CD4-positive, alpha-beta T cell (primary cell): ENCODE measurements at places on chromosomes 12 and 14.

DNA sequence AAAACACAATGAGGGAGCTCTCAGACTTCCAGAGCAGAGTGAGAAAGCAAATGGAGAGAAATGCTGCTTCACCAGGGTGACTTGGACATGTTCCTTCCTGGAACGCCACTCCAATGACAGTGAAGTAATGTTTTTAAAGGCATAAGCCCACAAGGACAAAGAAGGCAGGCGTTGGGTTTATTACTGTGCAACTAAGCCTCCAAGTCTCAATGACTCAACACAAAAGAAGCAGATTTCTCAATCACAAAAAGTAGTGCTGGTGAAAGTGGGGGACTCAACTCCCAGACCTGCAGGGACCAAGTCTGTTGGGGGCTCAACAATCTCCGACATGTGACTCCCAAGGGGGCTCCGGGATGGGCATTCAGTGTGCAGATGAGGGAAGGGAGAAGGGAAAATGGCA is 505.2 kb downstream of the BCL11B start:
- no peak for DNase-seq

DNA sequence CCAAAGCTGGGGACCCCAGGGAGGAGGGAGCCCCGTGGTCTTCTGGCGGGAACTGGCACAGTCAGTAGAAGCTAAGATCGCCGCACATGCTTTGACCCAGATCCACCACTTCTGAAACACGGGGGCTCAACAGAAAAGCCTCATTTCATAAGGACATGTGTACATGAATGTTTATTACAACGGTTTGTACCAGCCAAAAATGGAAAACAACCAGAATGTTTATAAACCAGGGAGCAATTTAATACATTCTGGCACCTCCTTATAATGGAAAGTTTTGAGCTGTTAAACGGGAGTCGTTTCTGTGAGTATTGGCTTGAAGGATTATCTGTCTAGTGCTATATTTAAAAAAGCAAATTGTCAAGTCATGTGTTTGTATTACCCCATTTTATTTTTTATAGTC is 7.3 kb upstream of the TMEM179 start:
- DNase-seq, result no peak

DNA sequence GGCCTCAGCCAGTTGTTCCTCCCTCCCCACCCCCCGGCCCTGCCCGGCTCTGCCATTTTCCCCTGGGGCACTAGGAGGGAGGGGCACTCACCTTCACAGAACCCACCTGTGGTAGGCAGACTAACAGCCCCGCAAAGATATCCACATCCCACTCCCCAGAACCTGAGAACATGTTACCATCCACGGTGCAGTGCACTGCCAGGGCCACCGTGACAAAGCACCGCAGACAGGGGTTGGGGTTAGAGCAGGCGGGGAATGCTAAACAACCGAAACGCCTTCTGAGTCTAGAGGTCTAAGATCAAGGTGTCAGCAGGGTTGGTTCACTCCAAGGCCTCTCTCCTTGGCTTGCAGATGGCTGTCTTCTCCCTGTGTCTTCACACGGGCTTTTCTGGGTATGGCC is 57.4 kb upstream of the NCOR2 start:
- no peak for DNase-seq

- DNase-seq, result no peak
Measured at GRCh38 chr12:44246482-44247105, 410.7 kb downstream of the TMEM117 start.

DNA sequence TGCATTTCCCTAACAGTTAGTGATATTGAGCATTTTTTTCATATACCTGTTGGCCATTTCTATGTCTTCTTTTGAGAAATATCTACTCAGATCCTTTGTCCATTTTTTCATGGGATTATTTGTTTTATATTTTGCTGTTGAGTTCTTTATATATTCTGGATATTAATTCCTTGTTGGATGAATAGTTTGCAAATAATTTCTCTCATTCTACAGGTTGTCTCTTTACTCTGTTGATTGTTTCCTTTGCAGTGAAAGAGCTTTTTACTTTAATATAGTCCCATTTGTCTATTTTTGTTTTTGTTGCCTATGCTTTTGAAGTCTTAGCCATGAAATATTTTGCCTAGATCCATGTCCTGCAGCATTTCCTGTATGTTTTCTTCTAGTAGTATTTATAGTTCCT is 11.5 kb upstream of the SLC4A8 start:
- DNase-seq, result no peak

- no peak for DNase-seq
Measured at GRCh38 chr14:78974691-78975090, 804.5 kb downstream of the NRXN3 start.
